HepG2 (cell line): ENCODE measurements at places on chromosomes 2 and 18. TPM values are rescaled to one million over a fixed set of nuclear protein-coding genes. Genes with fewer than 3 reads are reported as not detected.

DNA sequence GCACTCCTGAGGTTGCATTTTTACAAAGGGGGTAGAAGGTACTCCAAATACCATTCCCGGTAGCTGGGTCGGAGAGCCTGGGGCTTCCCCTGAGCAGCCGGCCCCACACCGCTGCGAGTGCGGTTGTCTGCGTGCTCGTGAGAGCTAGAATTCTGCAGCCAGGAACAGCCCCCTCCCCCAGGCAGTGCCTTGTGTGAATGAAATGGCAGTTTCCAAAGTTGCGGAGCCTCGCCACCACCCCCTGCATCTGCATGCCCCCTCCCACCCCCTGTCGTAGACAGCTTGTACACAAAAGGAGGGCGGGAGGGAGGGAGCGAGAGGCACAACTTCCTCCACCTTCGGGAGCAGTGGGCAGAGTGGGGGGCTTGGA, 1.1 kb downstream of the MYCN start:
- peaks cover 49% of the 10 kb centered on the region for H3K27me3 ChIP-seq
- no peak overlapping the region for H3K27ac ChIP-seq
- DNase-seq: no peak
- H3K4me3 ChIP-seq: no peak overlapping the region; the same call in 1 of the 2 replicates
- no peaks in the 10 kb centered on the region for H3K36me3 ChIP-seq

TGFBRAP1 gene
- total RNA-seq: 22.9 and 27.0 TPM in 2 replicates

LRP2 gene
- 0.03 and 0.15 TPM in 2 replicates for total RNA-seq

CRYGB gene
- total RNA-seq: not detected in 2 replicates

DNA sequence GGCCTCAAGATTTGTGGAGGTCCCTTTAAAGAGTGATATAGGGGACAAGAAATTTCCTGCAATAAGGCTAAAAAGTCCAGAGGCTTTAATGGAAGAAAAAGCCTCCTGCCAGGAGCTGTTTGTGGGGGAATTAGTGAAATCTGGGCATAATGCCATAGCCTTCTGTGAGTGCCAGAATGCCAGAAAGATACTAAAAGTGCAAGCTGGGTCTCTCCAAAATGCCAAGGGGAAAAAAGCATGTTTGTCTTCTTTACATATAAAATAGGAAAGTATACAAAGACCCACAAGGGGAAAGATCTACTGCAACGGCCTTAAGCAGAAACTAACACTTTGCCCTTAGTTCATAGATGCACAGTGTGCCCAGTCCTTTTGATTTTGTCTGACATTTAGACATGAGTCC, 647.7 kb upstream of the ZNF804A start:
- no peaks in the 10 kb centered on the region for H3K36me3 ChIP-seq
- H3K4me3 ChIP-seq: no peak overlapping the region
- H3K4me1 ChIP-seq: no peaks in the 10 kb centered on the region

BCL11A gene
- total RNA-seq: not detected in 2 replicates

DNA sequence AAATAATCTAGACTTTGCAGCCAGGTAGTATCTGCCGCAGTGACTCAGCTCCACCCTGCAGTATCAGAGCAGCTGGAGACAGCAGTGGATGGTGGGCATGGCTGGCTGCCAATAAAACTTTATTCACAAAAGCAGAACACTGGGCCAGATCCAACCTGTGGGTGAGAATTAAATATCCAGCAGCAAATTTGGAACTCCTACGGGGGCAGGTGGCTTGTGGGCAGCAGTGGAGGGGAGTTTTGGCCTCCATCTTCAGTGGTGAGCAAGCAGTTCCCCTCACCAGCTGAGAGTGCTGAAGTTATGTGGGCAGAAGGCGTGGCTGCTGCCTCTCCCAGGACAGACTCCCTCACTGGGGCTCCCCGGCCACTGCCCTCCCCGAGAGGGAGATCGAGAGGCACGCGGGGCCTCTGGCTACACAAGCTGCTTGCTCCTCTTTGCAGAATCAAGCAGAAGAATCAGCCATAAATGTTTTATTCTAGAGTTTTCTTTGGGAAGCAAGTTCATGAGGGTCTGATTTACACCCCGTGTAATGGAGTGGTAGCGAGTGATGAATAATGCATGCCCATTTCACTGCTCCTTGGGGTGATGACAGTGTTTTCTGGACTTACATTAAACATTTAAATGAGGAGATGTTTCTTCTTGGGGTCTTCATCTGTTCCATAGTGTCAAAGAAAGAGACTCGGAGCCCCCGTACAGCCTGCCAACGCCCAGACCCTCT, 204.3 kb downstream of the SEPTIN10 start:
- no peaks in the 10 kb centered on the region for H3K4me1 ChIP-seq
- H3K4me3 ChIP-seq: no peak overlapping the region

DNA sequence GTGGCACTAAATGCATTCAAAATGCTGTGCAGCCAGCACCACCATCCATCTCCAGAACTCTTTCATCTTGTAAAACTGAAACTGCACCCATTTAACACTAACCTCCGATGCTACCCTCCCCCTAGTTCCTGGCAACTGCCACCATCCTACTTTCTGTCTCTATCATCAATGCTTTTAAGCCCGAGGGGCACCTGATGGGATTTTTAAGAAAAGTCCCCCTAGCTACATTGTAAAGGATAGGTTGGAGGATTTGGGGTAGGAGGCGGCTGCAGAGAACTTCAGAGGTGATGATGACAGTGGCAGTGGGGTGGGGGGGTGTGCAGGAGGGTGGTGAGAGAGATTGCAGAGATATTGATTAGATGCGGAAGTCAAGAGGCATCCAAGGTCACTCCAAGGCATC, 10.8 kb upstream of the YWHAQ start:
- no peak overlapping the region for H3K4me3 ChIP-seq
- no peak for DNase-seq
- peaks cover 11% of the 10 kb centered on the region; the same call in 1 of the 2 replicates for H3K27me3 ChIP-seq
- peaks cover 51% of the 10 kb centered on the region for H3K4me1 ChIP-seq

DNA sequence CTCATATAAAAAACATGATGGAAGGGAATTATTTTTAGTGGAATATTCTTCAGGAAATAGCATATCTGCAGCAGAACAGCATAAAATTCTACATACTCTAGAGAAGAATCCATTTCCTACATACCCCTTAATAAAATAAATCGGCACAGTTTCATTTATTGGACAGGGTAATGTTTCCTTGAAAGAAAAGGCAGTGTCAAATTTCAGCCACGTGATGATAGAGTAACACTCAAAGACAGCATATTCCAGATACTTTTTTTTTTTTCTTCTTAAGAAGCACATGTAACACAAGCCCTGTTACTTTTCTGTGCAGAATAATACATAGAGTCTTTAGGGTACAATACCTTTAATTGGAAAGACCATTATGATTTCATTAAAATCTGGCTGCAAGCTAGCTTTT, 204.4 kb downstream of the SRBD1 start:
- H3K4me1 ChIP-seq: no peaks in the 10 kb centered on the region
- H3K27me3 ChIP-seq: no peaks in the 10 kb centered on the region
- peaks cover under 1% of the 10 kb centered on the region; the same call in 1 of the 2 replicates for H3K36me3 ChIP-seq
- no peak overlapping the region for H3K27ac ChIP-seq
- DNase-seq: no peak

- H3K4me3 ChIP-seq: no peak overlapping the region
- no peaks in the 10 kb centered on the region for H3K4me1 ChIP-seq
- H3K27me3 ChIP-seq: no peaks in the 10 kb centered on the region
- H3K27ac ChIP-seq: no peak overlapping the region
Measured at GRCh38 chr2:168136392-168136977, 110.9 kb downstream of the STK39 start.

ARHGAP28 gene
- total RNA-seq: not detected in 2 replicates

DNA sequence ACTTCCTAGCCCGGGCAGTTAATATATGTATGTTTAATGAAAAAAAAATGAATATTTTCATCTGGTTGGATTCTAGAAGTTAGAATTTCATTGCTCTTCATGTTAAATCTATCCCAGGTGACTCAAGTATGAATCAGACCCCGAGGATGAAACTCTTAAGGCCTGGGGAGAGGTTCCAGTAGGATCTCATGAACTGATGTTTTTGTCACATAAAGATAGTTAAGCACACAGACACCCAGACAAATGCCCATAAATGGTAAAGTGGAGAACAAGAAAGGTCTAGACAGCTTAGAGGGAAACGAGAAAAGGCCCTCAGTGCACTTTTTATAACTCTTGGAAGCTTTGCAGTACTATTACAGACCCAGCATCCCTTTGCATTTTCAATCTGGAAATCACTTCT, 114.1 kb downstream of the RIF1 start:
- no peaks in the 10 kb centered on the region for H3K27me3 ChIP-seq
- H3K36me3 ChIP-seq: no peaks in the 10 kb centered on the region
- H3K4me3 ChIP-seq: no peak overlapping the region
- no peak for DNase-seq
- no peak overlapping the region for H3K27ac ChIP-seq

- no peaks in the 10 kb centered on the region for H3K27me3 ChIP-seq
- H3K27ac ChIP-seq: no peak overlapping the region
- H3K4me1 ChIP-seq: peaks cover 32% of the 10 kb centered on the region
- no peak for DNase-seq
- H3K4me3 ChIP-seq: no peak overlapping the region
Measured at GRCh38 chr2:164688896-164689419, 67.7 kb upstream of the GRB14 start.

DNA sequence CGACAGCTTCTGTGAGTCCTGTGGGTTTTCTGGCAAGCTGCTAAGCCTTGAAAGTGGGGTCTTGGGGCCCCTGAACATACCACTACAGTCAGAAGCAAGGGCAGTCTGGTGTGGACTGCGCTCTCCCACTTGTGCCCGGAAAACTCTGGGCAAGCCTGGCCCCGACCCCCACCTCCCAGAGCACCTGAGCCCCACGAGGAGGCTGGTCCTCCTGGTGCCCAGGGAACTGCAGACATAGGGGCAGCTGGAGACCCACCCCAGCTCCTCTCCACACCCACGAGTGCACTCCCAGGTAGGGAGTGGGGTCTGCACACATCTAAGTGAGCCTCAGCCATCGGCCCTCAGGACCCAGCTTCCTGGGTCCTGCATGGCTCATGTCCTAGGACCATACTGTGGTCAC, 16.2 kb upstream of the GPC1 start:
- no peak overlapping the region for H3K27ac ChIP-seq
- DNase-seq: no peak
- no peaks in the 10 kb centered on the region for H3K4me1 ChIP-seq
- no peak overlapping the region for H3K4me3 ChIP-seq
- H3K27me3 ChIP-seq: peaks cover 24% of the 10 kb centered on the region; the same call in 2 of the 3 replicates
- H3K36me3 ChIP-seq: no peaks in the 10 kb centered on the region

DNA sequence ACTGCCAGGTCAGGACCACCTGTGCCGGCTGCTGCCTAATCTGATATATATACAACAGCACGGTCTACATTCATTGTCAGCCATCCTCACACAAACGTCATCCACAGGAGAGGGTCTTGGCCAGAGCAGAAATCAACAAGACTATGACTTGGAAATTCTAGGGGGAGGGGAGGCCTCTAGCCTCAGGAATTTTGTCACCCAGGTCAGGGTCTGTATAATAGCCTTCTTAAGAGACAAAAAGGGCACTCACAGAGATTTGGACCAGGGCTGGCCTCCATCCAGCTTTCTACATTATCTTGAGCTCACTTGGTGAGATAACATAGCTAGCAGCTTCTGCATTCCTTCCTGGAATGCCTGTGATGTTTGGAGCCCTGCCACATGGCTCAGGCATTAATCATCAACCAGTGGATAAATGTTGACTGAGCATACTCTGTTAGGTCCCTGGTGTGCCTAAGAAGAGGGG, 50.4 kb upstream of the CTIF start:
- peaks cover 65% of the 10 kb centered on the region for H3K4me1 ChIP-seq
- peak; percentile 97 for DNase-seq
- H3K27me3 ChIP-seq: no peaks in the 10 kb centered on the region
- H3K27ac ChIP-seq: peak overlapping the region; percentile 57
- H3K36me3 ChIP-seq: no peaks in the 10 kb centered on the region

SERPINB4 gene
- total RNA-seq: not detected in 2 replicates

TNFAIP6 gene
- total RNA-seq: not detected in 2 replicates

GRCh38 chr18:2494921-2495320, 76.4 kb downstream of the METTL4 start:
- peaks cover 5% of the 10 kb centered on the region; the same call in 1 of the 3 replicates for H3K27me3 ChIP-seq
- H3K27ac ChIP-seq: no peak overlapping the region
- H3K4me3 ChIP-seq: no peak overlapping the region
